T-helper 2 cell treated with Interferon-gamma antibody and Interleukin-4, amounts not matched to agents 5 μg/mL and 100 μg/mL, for 36 hours (primary cell): ENCODE measurements at places on chromosomes 3 and 15.

GRCh38 chr3:52742418-52743041, 28.2 kb downstream of the NEK4 start:
- no peak for DNase-seq

DNA sequence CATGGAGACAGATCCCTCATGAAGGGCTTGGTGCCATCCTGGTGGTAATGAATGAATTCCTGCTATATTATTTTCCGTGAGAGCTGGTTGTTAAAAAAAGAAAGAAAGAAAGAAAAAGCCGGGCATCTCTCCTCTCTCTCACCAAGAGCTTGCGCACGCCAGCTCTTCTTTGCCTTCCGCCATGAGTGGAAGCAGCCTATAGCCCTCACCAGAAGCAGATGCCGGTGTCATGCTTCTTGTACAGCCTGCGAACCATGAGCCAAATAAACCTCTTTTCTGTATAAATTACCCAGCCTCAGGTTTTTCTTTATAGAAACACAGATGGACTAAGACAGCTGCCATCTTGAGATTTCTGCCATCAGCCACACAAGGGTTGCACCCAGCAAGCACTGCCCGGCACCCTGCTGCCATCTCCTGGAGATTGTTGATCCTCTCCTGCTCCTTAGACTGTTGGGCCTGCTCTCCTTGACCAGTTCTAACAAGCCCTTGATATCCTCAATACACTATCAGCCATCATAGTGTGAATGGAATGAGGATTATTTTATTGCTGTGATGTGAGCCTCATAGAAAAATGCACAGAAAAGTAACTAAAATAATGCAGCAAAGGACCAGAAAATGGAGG, 3.5 kb upstream of the AHSG start:
- no peak for DNase-seq

- no peak for DNase-seq
Observed at GRCh38 chr15:76260246-76260938, 50.9 kb downstream of the ETFA start.

GRCh38 chr15:93298901-93299300, 209.9 kb upstream of the RGMA start:
- DNase-seq = no peak

DNA sequence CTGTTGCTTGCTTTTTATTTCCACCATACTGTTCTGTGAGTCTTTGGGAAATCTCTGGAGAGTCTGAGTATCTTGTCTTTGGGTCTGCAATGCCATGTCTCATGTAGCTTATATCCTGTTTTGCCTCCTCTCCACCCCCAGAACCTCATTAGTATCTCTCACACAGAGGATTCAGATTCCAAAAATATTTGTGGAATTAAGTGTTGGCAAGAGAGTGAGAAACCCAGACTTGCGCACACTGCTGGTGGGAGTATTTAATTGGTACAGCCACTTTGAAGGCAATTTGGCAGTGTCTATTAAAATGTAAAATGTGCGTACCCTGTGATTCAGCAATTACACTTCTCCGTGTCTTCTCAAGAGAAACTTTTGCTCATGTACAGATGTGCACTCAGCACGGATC, 68.6 kb downstream of the ZNF621 start:
- DNase-seq = no peak

GRCh38 chr3:125189378-125190165, 23.0 kb downstream of the SLC12A8 start:
- no peak for DNase-seq

DNA sequence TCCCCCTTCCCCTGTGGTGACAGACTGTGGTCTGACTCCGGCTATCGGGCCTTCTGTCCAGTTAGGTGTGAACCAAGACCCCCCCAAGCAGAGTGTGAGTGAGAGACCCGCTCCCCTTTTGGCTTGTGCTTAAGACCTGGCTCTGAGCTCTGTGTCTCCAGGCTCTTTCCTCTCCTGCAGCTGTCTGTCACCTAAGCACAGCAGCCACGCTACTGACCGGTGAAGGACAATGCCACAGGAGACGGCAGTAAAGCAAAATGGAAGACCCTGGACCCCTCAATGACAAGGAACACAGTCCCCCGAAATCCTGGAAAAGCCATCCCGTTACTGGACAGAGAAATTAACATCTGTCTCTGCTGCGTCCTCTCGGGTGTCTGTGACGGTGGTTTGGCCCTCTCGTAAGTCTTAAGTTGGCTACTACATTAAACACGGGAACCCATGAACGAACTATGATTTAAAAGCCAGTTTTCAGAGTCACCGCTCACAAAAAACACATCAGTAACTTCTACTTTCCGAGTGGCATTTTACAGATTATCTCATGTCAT, 53.7 kb downstream of the CHSY1 start:
- DNase-seq = no peak

DNA sequence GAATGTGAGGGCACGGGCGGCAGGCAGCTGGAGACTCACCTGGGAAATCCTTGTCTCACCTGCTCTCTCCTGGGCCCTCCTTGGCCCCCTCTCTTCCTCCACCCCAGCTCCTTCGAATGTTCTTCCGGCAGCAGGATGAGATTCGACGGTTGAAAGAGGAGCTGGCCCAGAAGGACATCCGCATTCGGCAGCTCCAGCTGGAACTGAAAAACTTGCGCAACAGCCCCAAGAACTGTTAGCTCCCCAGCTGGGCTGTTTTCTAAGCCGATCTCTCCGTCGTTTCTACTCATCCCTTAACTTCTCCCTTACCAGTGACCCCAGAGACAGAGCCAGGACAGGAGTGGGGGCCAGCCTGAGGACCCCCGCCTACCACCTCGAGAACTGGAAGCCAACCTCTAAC, 95.0 kb downstream of the ANP32A start:
- DNase-seq = no peak

DNA sequence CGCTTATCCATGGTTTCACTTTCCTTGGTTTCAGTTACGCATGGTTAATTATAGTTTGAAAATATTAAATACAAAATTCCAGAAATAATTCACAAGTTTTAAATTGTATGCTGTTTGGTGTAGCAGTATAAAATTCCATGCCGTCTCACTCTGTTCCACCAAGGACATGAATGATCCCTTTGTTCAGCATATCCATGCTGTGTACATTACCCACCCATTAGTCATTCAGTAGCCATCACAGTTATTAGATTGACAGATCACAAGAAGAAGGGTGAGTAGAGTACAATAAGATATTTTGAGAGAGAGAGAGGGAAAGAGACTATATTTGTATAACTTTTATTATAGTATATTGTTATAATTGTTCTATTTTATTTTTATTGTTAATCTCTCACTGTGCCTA, 535.5 kb downstream of the SQOR start:
- DNase-seq = no peak

DNA sequence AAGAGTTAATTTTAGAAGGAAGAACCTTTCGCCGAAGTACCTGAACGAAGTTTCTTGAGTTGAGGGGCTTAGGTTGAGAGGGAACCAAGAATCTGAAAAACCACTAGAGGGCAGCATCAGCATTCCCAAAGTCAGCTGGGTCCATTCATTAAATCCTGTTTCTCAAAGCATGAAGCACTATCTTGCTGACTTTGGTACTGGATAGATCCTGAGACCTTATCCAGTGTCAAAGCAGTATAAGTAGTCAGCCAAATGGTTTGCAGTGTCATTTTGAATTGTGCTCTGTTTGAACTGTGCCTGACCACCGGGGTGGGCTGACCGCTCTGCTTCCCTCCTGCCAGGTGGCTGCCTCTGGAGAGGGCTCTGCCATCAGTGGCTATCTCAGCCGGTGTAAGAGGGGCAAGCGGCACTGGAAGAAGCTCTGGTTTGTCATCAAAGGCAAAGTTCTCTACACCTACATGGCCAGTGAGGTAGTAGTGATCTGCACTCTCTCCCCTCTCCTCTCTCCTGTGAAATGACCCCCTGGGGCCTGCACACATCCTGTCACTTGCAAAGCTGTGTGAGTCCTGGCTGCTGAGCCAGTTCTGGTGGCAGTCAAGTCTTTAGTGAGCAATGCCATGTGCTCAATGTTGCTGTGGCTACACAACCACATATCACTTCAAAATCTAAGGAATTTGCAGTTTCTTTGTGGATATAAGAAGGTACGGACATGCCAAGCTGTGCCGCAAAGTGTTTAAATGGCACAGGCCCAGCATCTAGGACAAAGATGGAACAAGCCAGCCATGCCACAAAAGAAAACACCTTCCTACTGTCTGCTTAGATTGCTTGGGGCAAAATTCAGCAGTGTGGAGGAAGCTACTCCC, 21.4 kb upstream of the NR2C2 start:
- DNase-seq = peak; percentile 10

DNA sequence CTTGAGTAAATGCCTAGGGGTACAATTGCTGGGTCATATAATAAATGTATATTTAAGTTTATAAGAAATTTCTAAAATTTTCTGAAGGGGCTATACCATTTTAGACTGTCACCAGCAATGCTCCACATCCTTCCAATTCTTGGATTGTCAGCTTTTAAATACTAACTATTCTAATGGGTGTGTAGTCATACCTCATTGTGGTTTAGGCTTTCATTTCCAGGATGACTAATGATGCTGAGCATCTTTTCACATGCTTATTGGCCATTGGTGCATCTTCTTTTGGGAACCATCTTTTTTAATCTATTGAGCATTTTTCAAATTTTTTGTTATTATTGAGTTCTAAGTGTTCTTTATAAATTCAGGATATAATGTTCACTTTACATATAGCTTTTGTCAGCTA, 52.5 kb upstream of the CORO2B start:
- peak; percentile 2 for DNase-seq
